IMR-90 (cell line): ENCODE measurements at places on chromosomes 6 and 20. TPM values are rescaled to one million over a fixed set of nuclear protein-coding genes. Genes with fewer than 3 reads are reported as not detected.

DNA sequence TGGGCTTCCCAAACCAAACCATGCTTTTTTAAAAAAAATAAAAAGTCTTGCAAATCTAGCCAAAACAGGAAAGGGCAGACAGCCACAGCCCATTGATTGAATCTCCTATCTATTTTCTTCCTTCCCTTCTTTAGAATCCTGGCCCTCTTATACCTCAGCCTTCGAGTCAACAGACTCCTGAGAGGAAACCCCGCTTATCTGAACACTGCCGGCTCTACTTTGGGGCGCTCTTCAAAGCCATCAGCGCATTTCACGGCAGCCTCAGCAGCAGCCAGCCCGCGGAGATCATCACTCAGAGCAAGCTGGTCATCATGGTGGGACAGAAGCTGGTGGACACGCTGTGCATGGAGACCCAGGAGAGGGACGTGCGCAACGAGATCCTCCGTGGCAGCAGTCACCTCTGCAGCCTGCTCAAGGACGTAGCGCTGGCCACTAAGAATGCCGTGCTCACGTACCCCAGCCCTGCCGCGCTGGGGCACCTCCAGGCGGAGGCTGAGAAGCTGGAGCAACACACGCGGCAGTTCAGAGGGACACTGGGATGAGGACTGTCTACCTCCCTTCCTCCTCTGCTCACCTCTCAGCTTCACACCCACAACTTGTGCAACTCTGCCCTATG, 10.1 kb upstream of the RTF2 start:
- no peak for DNase-seq

The HLA-DRB1 gene
- not detected in 2 replicates for total RNA-seq

DNA sequence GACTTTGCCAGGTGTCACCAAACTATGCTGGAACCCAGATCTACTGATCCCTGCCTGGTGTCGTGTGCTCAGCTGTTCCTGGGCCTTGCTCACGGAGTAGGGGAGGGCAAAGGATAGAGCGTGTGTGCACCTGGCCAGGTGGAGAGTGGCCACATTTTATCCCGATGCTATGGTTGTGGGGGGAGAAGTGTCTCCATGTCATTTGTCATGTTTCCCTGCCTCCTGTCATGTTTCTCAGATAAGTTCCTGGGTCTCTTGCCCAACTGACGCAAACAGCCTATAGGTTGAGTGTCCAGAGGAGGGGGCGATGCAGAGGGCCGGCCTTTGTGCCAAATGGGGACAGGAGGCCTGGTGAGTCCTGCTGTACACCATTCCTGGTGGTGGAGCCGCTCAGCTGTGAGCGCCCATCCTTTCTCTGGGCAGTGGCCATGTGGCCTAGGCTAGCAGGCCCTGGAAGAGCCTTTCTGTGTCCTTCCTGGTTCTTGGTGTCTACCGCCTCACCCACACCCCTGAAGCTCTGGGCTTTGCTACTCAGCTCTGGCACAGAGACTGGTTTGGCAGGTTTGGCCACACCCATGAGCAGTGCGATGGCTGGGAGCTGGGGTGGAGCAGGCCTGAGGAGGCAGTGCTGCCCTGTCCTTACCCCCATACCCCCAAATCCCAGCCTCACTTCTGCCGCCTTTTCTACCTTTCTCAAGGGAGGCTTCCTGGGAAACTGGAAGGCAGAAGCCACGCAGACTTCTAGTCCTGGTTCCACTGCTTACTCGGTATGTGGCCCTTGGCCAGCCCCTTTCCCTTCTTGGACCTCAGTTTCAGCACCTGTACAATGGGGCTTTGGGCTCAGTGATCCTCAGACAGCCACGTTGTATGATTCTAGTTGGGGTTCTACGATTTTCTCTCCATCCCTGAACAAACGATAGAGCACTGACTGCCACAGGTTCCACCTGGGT, 32.3 kb upstream of the EPB41L1 start:
- DNase-seq, result no peak

The GPR31 gene
- total RNA-seq, result not detected in 2 replicates

DNA sequence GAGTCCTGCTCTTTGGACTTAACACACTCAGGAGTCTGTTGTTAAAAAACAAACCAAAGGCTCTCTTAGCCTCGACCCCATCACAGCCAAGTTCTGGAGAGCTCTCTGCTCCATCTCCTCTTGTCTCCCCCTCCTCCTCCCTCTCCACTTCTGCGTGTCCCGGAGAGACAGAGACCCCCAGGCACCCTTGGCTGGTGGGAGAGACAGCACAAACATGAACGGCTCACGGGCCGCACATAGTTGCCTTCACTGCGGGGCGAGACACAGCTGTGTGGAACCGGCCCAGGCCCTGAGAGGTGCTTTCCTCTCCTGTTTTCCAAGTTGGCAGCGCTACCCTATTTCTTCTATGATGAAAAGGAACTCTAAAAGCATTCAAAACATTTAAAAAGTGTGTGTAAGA, 23.3 kb upstream of the MYT1 start:
- no peak for DNase-seq

The BYSL gene
- 25.3 and 26.7 TPM in 2 replicates for total RNA-seq

- DNase-seq, result peak; percentile 75
Measured at GRCh38 chr6:137933696-137934095, 66.6 kb downstream of the TNFAIP3 start.

The TMEM74B gene
- not detected in 2 replicates for total RNA-seq

- peak; percentile 46 for DNase-seq
Measured at GRCh38 chr6:53679446-53679933, 13.9 kb upstream of the KLHL31 start.

GRCh38 chr6:118708744-118709143, 57.4 kb upstream of the CEP85L start:
- peak; percentile 66 for DNase-seq

DNA sequence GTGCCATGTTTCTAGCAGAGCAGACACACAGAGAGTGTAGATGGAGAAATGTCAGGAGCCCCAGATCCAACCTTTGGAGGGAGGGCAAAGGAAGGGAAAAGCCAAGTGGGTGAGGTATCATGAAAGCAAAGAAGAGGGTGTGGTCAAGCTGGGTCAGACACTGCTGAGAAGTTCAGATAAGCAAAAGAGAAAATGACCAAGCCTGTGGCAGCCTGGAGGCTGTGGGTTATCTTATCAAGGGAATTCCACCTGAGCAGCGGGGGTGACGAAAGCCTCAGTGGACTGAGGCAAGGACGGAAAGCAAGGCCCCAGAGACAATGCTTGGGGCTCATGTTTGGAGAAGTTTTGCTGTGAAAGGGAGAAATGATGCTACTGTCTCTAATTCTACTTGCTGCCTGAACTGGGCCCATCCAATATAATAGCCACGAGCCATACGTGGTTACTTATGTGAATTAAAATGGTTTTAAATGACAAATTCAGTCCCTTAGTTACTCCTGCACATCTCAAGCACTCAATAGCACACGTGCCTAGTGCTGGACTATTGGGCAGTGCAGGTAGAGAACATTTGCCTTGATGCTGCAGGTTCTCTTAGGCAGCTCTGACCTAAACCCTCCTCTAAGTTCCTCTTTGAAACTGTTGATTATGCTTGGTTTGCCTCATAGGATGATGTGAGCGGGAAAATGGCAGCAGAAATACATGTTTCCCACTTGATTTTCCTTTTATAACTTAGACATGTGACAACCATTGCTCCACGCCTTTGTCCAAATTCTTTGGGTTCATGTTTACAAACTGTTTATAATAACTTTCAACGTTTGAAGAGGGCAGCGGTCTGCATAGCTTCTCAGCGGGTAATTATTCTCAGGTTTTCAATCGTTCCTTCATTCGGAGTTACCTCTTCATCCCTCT, 63.7 kb downstream of the SLC22A23 start:
- DNase-seq, result no peak

DNA sequence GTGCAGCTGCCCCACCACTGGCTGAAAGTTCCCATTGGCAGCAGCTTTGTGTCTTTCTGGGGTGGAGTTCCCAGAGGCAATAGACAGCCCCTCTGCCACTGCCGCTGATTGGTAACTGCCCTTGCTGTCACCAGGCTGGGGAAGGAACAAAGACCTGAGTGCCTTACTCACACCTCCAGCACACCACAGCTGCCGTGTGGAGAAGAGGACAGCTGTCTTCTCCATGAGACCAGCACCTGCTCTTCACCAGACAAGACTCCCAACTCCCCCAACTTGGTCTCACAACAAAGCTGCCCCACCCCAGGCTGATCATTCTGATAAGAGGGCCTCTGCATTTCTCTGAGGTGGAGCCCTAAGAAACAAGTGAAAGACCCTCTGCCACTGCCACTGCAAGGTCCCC, 39.7 kb upstream of the PTCHD4 start:
- no peak for DNase-seq

DNA sequence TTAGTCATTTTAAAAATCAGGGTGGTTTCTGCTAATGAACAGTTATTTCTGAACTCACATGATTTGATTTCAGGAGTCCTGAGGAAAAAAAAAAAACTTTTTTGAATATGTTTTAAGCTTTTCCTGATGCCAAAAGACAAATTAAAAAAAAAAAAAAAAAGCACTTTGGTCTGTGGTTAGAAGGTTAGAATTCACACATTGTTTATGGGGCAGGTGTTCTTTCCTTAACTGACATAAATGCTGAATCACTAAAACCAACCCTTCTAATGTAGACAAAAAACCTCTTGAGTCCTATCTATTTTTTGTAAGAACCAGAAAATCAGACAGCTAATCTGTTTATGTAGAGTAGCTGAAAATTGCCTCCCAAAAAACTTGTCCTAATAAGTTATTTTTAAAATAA, 20.4 kb downstream of the THEMIS start:
- DNase-seq, result no peak

- peak; percentile 29 for DNase-seq
Measured at GRCh38 chr6:115896538-115897129, 164.1 kb downstream of the FRK start.

DNA sequence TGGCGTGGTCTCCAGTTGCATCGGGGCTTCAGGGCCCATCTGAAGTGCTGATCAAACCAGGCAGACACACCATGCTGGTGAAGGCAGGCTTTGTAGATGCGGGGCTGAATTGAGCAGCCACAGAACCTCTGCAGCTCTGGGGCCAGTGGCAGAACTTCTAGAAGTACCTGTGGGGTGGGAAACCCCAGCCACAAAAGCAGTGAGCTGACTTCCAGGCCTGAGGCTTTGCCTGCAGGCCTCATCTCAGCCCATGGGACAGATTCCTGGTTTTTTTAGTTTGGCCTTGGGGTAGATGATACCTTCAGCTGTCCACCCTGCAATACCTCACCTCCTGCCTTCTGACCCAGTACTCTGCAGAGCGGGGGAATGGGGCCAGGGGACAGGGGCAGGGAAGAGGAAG, 14.1 kb downstream of the C20orf173 start:
- DNase-seq, result no peak

GRCh38 chr6:166644681-166645080, 17.6 kb upstream of the RPS6KA2 start:
- DNase-seq, result no peak

DNA sequence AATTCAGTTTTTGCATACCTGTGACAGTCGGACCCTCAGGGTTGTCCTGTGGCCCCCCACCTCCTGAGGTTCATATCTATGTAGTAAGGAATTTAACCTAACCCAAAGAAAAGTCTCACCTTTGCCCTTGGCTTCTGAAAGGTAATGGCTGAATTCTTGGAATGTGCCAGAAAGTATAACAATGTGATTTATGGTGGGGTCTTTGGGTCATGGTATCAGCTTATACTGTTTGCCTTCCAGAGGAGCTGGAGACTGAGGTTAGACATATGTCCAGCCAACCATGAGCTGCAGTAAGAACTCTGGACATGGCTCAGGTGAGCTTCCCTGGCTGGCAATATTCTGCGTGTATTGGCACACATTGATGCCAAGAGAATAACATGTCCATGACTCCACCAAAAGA, 26.9 kb downstream of the DDX43 start:
- DNase-seq, result no peak

The VWA7 gene
- under 0.01 and 0.28 TPM in 2 replicates for total RNA-seq

GRCh38 chr6:104617591-104617990, 242.1 kb downstream of the HACE1 start:
- no peak for DNase-seq

The PAX1 gene
- total RNA-seq, result not detected in 2 replicates

DNA sequence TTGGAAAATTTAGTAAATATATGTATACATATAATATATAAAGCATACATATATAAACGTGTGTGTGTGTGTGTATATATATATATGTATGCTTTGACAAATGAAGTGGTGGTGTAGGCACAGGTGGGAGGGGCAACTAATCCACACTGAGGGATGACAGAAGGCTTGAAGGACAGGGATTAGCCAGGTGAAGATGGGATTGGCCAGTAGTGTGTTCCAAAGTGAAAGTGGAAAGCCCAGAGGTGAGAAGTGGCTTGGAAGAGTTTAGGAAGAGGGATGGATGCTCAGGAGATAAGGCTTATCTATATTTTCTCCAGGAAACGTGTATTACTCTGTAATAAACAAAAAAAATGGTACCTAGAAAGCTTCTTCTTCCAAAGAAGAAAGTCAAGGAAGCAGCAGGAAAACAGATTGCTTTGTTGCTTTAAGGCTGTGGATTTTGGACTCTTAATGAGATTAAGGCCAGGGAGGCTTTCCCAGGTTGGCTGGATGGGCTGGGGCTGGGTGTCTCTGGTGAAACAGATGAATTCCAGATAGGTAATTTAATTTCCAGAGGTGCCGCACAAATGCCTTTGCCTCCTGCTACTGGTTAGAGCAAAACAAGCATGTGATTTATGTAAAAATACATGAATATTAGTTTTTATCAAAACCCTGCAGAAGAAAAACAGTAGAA, 63.9 kb downstream of the JARID2 start:
- no peak for DNase-seq

The SRSF3 gene
- 237 and 256 TPM in 2 replicates for total RNA-seq

- DNase-seq, result peak; percentile 55
Measured at GRCh38 chr6:165662749-165663376, at the start of gene PDE10A. Gene PDE10A (minus strand): TSS chr6:165663241. CDS start chr6:165662811, 430 bp downstream.

The KHDRBS2 gene
- not detected in 2 replicates for total RNA-seq

GRCh38 chr6:69584536-69584912, 212.3 kb downstream of the LMBRD1 start:
- no peak for DNase-seq

DNA sequence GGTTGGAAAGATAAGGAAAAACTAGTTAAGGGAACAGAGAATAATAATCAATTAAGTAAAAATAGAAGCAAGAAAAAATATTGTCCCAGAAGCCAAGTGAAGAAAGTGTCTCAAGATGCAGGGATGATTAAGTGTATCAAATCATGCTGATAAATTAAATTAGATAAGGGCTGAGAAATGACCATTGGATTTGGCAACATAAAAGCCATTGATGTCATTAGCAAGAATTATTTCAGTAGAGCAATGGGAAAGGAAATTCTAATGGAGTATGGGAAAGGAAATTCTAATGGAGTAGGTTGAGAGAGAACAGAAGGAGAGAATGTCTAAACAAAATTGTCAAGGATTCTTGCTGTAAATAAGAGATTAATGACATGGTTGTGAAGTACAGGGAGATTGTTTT, 146.8 kb downstream of the TFAP2B start:
- no peak for DNase-seq
